ENCODE measurements at places on chromosomes 3 and 15. TPM values are rescaled to one million over a fixed set of nuclear protein-coding genes. Genes with fewer than 3 reads are reported as not detected.

Gene CYP1A2
- not detected for total RNA-seq

Gene NME9
- not detected for total RNA-seq

- no peak for DNase-seq
Measured at GRCh38 chr15:88981244-88982215, 68.4 kb upstream of the MFGE8 start.

DNA sequence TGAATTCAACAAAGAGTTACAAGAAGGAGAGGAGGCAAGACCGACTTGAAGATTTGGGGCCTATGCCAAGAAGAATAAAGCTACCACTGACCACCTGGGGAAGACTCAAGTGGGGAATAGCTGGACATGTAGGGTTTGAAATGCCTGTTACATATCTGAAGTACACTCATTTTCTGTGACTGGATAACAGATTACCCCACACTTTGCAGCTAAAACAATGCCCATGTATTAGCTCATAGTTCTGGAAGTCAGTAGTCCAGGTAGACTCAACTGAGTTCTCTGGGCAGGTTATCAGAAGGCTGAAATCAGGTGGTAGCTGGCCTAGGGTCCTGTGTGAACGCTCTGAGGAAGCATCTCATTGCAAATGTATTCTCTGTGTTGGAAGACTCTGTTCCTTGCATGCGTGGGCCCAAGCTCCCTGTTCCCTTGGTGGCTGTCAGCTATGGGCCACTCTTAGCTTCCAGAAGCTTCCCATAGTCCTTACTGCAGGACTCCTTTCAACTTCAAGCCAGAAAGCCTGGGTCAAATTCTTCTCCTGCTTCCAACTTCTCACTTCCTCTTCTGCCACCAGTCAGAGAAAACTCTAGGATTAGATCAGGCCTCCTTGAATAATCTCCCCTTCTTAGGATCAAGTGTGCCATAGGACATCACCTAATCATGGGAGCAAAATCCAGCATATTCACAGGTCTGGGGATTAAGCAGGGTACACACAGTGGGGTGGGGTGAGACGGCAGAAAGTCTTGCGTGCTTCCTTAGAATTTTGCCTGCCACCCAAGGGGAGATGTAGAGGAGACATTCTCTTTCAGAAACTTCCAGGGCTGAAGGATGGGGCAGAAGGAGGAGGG lies 187.8 kb downstream of the SHQ1 start:
- DNase-seq, result no peak

DNA sequence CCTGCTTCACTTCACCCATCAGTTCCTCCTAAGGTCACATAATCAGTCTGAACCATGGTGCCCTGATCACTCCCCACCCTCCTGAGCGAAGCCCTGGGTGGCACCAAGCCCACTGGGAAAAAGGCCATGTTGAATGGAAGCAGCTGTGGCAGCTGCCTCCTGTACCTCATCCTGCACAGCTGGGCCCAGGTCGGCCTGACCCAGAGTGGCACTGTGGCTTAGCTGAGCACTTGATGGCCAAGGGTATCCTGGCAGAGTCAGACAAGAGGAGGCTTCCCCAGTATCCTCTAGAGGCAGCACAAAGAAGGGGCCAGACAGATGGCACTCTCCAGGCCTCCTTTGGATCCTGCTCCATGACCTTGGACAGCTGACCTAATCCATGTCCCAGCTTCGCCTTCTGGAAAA lies 68.4 kb downstream of the TLE3 start:
- DNase-seq, result no peak

Gene UBE3A
- total RNA-seq, result 70.2 TPM

DNA sequence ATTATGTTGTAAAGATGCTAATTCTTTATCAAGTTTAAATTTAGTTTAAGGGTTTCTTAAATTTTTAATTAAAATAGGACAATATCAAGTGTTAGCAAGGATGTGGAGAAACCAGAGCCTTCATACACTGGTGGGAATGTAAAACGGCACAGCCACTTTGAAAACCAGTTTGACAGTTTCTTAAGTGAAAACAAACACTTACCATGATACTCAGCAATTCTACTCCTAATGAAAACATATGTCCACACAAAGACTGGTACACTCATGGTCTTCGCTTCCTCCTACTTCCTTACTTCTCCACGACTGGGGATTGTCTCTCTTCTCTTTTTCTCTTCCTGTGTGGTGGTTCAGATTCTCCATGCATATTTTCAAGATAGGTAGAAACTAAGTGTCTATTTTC lies 9.2 kb downstream of the SKIC8 start:
- no peak for DNase-seq

- DNase-seq, result no peak
Measured at GRCh38 chr15:45451265-45451664, 71.3 kb downstream of the SLC30A4 start.

GRCh38 chr3:115397433-115397832 lies 225.9 kb upstream of the GAP43 start:
- DNase-seq, result no peak

DNA sequence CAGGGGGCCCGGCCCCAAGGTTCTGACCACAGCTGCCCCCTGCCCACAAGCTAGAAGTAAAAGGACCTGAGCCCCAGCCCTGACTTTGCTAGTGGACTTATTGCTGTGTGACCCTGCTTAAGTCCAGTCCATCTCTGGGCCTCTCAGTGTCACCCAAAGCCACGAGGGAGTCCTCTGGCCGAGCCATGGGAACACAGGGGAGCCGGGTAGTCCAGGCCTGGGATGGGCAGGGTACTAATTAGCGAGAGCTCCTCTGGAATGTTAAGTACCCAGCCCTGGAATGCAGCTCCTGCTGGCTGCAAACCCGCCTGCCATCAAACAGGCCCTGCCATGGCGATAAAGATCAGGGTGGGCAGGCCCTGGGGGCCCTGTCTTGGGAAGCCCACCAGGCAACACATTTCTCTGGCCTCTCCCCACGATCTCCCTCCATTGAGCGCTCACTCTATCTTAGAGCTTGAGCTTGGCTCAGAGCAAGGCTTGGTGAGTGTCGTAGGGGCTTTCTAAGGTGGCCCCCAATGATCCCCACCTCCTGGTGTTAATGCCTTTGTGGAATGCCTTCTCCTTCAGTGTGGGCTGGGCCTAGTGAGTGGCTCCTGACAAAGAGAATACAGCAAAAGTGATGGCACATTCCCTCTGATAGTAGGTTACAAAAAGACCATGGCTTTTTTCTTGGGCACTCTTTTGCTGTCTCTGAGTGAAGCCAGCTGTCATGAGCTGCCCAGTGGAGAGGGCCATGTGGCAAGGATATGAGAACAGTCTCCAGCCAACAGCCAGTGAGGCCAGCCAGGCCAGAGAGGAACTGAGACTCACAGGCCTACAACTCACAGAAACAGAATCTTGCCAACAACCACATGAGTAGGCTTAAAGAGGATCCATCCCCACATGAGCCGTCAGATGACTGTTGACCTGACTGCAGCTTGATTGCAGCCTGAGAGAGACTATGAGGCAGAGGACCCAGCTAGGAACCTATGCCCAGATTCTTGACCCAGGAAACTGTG lies 133.1 kb downstream of the SMAD6 start:
- no peak for DNase-seq

DNA sequence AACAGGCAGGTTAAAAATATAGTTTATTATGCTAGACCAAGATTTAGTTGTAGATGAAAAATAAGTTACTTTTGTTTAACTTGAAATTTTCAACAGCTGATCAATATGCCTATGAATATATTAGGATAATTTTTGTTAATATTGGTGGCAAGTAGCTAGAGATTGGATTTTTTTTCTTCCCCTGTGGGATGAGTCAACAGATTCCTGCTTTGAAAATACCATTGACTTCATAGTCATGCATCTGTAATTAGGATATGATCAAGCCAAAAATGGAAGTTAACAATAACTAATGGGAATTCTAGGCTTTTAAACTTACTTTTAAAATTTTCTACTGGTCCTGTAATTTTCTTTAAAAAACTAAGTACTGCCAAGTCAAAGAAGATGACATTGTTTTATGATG lies 211.7 kb downstream of the ZIC1 start:
- no peak for DNase-seq

DNA sequence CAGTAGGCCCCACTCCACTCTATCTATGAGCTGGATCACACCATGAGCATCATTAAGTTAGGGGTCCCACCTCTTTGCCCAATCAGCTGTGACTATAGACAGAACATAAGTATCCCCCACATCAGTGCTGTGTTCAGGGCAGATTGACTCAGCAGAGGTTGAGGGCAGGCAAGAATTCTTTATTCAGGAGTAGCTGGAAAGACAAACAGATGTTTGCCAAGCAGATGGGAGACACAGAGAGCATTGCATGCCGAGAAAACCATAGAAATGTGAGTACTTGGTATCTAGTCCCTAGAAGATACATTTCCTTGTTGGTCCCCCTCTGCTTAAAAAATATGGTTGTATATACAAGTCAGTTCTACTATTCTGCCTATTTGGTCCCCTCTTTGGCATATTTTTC lies 440.8 kb downstream of the RAP2B start:
- DNase-seq, result no peak

- DNase-seq, result no peak
Measured at GRCh38 chr15:80491163-80491847, 87.1 kb downstream of the ARNT2 start.

Gene FBXL22
- 0.11 TPM for total RNA-seq

Gene SLC7A14
- total RNA-seq, result 3.0 TPM

Gene NKTR
- total RNA-seq, result 57.4 TPM

Gene TIGIT
- not detected for total RNA-seq

- no peak for DNase-seq
Measured at GRCh38 chr3:3307491-3307890, 128.0 kb upstream of the CRBN start.

DNA sequence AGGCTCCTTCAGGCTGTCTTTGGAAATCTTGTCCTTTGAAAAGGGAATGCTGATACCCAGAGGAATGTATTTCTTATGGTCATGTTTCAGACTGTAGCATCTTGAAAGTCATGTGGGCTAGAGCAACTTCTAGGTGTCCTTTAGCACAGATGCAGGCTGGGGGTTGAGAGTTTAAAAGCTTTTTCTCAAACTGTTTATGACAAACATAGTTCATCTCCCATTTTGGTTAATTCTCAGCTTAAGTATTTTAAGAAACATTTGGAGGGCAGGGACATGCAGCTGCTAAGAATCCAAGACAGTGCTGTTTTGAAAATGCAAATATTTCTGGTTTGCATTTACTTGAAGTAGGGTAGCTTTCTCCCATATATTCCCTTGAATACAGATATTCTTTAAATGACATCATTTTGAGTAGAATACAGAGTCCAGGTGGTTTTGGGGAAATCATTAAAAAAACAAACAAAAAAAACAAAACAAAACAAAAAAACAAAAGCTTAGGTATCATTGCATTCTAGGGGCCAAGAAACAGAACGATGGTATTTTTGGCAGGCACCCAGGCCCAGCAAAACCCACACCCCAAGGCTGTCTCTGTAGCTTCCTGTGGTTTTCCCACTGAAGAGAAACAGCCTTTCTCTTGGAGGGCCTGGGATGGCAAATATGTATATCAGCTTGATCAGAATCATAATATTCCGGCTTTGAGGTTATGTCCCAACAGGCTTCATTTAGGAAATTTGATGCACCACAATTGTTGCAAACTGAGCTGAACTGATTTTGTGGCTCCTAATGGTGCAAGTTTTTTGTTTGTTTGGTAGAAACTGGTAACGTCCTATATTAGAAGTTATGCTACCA lies 120.0 kb downstream of the ATG7 start:
- no peak for DNase-seq

Measured in pulmonary artery endothelial cell (primary cell).